ENCODE measurements at places on chromosomes 5 and 9.

DNA sequence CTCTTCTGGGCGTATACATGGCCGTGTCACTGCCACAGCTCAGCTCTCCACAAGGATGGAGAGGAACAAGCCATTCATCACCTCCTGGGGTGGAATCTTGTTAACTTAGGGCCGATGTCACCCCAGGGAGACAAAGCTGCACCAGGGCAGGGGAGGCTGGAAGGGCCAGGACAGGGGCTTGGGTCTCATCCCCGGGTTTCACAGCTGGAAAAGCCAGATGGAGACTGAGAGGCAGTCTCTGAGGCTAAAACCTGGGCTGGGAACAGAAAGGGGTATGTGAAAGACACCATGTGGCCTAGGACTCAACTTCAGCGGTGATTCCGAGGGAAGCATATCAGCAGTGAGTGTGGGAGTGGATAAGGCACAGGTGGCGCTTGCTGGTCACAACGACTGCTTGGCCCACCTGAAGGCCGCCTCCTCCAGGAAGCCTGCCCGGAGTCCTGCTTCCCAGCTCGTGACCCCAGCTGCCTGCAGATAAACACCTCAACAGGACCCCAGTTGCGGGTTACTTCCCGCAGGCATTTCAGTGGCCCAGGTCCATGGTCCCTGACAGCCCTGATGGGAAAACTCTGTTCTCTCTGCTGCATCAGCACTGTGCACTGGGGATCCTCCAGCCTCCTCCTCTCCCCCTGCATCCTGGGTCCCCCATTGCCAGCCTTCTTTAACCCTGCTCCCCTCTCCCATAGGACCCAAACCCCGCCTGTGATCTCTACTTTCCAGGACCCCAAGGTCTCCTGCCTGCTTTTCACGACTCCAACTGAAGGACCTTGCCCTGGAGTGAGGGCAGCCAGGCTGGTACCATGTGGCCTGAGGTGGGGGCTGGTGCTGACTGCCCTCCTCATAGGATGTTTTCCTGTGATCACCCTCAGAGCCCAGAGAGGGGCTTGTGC lies 51.7 kb upstream of the FCN1 start:
- DNase-seq = no peak

DNA sequence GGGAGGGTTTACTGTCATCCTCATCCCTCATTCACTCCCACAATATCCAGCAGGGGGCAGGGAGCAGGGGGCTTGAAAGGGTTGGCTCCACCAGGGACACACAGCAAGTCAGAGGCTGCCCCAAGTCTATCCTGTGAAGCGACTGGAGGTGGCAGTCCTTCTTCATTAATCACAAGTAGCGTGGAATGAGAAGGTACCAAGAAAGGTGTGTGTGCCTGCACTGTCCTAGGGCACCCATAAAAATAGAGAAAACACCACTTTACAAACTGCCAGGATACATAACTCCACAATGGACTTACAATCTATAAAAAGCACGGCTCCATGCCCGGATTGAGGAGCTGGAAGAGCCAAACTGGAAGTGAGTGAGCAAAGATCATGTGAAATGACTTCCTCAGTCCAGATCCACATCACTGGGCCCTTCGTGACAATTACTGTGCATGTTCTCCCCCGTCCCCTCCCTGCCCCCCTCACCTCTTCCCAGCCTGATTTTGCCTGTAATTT lies 183.9 kb downstream of the SLIT3 start:
- DNase-seq = no peak

- no peak for DNase-seq
These were observed 115.9 kb upstream of the LPAR1 start for GRCh38 chr9:111154081-111154562.

GRCh38 chr5:126961702-126962101 lies 68.7 kb downstream of the MARCHF3 start:
- DNase-seq = no peak

DNA sequence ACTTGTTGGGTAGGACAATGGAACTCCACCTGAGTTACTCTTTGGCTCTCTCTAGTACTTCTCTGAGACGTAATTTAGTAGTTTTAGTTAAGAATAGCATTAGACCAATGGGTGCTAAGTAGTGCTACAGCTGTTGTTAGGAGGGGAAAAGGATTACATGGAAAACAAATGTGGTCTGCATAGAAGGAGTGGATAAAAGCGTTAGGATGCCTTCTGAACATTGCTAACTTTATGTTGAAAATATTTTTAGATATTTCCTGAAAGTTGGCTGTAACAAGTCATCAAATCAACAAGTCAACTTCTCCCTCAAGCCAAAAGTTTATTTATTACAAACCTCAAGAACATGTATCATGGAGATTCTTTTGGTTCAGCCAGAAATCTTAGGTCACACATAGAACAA lies 409.5 kb upstream of the MEF2C start:
- no peak for DNase-seq

GRCh38 chr9:101014566-101014965 lies 14.0 kb upstream of the PLPPR1 start:
- DNase-seq = no peak

DNA sequence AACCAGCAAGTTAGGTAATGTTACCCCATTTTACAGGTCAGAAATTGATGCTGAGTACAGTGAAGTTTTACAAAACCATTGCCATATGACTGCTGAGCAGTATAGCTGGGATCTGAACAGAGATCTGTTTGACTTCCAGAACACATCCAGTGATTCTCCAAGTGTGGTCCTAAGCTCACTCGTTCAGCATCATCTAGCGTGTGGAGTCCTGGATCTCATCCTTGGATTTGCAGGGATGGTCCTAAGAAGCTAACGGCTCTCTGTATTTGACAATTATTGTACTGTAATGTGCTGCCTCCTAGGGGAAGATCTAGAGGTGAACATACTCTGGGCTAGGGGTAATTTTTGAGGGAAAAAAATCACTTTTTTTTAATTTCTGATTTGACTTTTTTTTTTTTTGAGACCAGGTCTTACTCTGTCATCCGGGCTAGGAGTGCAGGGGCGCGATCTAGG lies 1.4 kb downstream of the SLC26A2 start:
- DNase-seq = no peak

GRCh38 chr5:176948458-176948857 lies 49.3 kb upstream of the HK3 start:
- no peak for DNase-seq

- DNase-seq = no peak
These were observed 368.2 kb downstream of the TMEM161B start for GRCh38 chr5:87900419-87900818.

GRCh38 chr5:3698412-3698811 lies 102.8 kb downstream of the IRX1 start:
- no peak for DNase-seq

- peak; percentile 36 for DNase-seq
These were observed 19.2 kb downstream of the KCTD16 start for GRCh38 chr5:144189800-144190429.

DNA sequence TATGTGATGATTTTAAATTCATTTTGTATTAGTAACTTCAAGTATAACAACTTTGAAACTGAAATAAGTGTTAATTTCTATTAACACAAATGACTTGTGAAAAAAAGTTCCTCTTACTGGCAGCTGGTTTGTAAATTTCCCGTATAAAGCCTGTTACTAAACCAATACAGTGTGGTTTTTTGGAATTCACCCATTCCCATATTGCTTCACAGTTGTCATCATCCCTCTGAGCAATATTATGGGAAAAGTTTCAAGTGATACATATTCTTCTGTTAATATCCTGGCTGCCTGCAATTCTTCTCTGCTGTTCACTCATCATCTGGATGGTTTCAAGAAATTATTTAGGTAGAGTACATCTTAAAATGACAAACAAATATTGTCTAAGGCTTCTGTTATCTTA lies 1185.1 kb upstream of the C9orf72 start:
- DNase-seq = no peak

- no peak for DNase-seq
These were observed 227.2 kb downstream of the NSG2 start for GRCh38 chr5:174272671-174273070.

GRCh38 chr5:132142459-132142858 lies 68.9 kb downstream of the CSF2 start:
- DNase-seq = no peak

DNA sequence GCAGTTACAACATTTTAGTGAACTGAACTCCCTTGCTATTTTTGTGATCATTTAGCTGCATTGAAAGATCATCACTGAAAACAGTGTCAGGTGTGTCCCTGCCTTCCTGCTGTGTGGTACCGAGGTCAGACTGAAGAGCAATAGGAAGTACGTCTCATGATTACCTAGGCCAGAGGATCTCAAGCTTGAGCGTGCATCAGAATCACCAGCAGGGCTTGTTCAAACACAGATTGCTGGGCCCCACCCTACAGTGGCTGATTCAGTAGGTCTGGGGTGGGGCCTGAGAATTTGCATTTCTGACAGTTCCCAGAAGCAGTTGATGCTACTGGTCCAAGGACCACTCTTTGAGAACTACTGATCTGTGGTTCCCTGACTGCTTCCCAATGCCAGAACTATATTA lies 159.6 kb downstream of the ACTL7B start:
- no peak for DNase-seq

DNA sequence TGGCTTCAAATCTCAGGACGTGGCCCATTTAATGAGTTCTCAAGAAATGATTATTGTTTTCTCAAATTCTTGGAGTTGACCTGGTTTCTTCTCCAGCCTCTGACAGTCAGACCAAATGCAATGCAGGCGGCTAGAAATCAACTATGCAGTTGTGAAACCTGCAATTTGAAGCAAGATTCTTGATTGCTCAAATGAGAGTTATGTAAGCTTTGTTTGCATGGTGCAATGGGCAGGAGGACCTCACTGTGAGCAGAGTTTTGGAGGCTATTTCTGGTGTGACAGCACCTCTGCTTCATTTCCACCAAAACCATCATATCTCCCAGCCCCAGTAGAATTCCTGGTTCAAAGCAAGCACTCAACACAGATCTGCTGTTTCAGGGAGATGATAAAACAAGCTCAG lies 500.0 kb upstream of the KLF4 start:
- no peak for DNase-seq

- no peak for DNase-seq
These were observed 226.6 kb downstream of the SAXO1 start for GRCh38 chr9:18806232-18807080.

GRCh38 chr9:128160603-128160987 lies 530 bp downstream of the BBLN start:
- peak; percentile 42 for DNase-seq

GRCh38 chr9:134868751-134869553 lies 11.7 kb upstream of the FCN2 start:
- DNase-seq = no peak

GRCh38 chr5:41410307-41410706 lies 100.1 kb downstream of the PLCXD3 start:
- no peak for DNase-seq

DNA sequence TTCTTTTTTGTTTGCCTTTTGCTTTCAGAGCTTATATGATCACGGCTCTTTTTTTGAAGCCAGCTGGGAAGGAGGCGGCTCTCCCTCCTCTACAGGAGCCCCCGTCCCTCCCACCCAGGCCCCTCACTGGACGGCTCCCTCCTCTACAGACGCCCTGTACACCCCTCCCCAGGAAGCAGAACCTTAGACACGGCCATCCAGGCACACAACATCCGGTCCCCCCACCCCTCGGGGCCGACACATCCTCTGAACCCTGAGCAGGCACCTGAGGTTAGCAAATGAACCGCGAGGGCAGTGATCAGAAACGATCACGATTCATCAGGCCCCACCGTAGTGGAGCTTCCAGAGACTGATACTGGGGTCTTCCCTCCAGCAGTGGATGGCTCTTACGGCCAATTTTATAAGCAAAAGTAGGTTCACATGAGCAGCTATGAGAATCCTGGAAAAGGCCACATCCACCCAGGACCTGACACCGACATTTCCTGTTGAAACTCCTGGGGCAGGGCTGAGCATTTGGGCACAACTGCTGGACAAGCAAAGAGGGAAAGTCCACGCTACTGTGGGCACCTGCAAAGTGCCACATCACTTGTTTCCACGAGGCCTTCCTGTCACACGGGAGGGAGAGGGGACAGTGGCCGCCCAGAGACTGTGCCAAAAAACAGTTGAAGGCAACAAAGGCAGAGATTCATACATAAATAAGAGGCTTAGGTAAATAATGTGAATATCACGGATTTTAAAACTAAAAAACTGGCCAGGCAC lies 78.9 kb downstream of the SEMA4D start:
- peak; percentile 71 for DNase-seq

DNA sequence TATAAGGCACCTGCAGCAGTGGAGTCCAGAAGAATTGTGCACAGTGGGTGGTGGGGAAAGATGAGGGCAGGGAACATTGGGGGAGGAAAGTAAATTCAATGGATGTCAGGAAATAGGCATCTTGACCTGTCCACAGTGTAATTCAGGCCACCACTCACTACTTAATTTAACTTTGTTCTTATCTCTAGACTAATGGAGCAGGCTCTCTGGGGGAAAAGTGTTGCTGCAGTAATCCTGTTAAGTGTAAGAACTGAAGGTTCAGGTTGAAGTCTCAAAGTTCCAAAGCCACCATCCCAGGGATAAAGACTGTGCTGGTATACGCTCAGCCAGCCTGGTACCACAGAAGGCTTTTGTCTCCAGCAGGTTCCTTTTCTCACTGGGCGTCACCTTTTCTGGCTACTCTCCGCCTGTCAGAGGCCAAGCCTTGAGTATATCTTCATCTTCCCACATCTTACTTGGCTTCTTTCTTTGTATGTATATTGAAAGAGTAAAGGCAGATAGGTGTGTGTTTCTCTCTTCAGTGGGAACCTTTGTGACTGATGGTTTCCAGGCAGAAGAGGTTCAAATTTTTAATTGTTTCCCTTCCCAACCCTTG lies 150.9 kb upstream of the DMRT1 start:
- no peak for DNase-seq

- no peak for DNase-seq
These were observed 244.2 kb downstream of the FOXD4L6 start for GRCh38 chr9:40884072-40884901.

DNA sequence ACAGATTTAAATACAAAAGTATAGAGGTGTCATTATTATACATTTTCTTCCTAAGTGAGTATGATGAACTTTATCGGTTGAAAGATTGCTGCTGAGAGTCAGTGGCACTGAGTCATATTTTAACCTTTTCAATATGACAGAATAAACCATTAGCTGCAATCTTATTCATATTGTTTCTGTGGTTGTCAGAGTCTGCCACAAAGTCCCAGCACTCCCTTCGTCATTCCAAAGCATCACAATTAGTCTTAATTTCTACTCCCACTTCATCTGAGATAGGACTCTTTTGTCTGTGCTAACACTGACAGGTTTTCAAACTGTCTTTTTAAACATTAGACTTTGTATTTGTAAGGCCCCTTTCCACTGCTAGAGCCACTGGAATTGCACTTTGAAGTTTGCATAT lies 656.9 kb downstream of the MTRR start:
- DNase-seq = no peak

DNA sequence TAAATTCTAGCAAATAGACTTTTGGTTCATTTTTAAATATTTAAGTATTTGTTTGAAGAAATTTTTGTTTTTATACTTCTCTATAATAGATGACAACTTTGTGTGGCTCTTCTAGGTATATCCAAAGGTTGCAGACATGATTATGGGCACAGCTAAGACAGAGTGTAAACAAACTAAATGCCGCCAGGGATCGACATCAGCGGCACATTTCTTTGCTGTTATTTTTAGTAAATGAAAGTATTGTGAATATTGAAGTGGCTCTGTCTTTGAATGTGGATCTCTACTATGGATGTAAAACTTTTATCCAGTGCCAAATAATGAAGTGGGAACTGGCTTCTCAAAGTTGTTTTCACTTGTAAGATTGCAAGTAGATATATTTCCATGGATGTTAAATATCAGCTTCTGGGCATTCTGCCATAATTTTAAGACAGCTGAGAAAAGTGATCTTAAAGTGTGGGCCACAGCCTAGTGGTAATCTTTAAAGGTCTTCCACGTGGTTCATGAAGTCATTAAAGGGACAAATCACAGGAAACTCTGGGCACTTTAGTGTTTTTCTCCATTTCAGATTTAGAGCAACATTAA lies 589.9 kb downstream of the ZNF608 start:
- DNase-seq = no peak

- no peak for DNase-seq
These were observed 19.6 kb upstream of the ARL15 start for GRCh38 chr5:54329731-54330709.
